ENCODE measurements at places on chromosomes 5 and 9.

GRCh38 chr9:123400926-123401503 is 45.0 kb downstream of the CRB2 start:
- no peak overlapping the region for H3K27ac ChIP-seq
- no peak overlapping the region for H3K4me3 ChIP-seq
- H3K4me1 ChIP-seq: peaks cover under 1% of the 10 kb centered on the region
- no peaks in the 10 kb centered on the region for H3K36me3 ChIP-seq
- no peaks in the 10 kb centered on the region for H3K27me3 ChIP-seq

GRCh38 chr5:127112347-127112864 is 39.1 kb upstream of the C5orf63 start:
- DNase-seq: no peak
- H3K4me3 ChIP-seq: no peak overlapping the region
- peaks cover 10% of the 10 kb centered on the region for H3K27me3 ChIP-seq
- no peaks in the 10 kb centered on the region for H3K4me1 ChIP-seq
- H3K27ac ChIP-seq: no peak overlapping the region

DNA sequence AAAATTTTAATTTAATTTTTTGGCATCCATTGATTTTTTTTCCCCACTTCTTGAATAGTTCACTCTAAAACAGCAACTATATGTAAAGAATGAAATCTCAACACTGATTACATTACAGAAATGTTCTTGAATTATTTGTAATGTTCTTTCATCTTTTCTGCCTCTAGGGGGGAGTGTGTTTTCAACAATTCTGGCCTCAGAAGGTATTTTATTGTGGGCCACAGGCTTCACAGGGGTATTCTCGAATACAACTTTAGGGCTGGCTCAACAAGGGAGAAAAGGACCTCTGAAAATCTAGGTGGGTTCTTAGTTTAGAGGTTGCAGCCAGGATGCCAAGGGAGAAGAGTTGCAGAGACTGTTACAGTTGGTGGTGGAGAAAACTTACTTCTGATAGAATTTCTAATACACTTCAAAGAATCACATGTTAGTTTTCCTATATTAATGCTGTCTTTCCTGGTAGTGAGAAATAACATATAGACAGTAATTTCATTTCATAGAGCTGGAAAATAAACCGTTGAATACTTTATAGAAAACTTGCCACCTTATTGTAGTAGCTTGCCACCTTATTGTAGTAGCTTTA is 3.6 kb upstream of the NPR3 start:
- no peaks in the 10 kb centered on the region for H3K36me3 ChIP-seq
- DNase-seq: no peak
- H3K4me3 ChIP-seq: no peak overlapping the region
- H3K27me3 ChIP-seq: peaks cover 42% of the 10 kb centered on the region

- no peak for DNase-seq
- H3K36me3 ChIP-seq: no peaks in the 10 kb centered on the region
- no peak overlapping the region for H3K27ac ChIP-seq
- H3K4me1 ChIP-seq: no peaks in the 10 kb centered on the region
- H3K4me3 ChIP-seq: no peak overlapping the region
These were observed 55.5 kb upstream of the MEF2C start for GRCh38 chr5:88938488-88938887.

DNA sequence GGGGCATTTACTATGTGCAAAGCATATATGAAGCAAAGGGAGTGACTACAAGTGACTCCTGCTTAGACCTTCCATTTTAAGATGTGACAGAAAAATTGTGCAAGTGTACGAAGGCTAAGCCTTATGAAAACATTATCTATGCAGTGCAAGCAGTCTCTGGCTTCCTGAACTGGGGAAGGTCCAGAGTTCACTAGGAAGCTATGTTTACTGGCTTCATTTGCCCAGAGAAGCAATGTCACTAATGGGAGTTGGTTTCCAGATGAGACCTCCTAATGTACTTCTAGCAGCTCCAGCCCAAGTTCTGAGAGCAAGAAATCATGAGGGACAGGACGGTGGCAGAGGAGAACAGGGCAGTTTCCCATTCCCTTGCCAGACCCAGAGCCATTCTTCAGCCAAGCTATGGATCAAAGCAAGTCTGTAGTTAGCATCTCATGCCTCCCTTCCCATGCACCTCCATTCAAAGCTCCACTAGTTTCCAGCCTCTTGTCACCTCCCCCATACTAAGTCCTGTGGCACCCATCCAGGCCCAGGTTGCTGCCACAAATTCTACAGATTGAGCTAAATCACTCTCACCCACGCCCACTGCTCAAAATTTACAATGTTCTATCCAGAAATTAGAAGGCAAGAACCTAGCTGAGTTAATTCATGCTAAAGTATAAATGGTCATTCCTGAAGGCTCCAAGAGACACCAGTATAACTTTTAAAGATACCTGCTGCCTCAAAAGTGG is 21.8 kb downstream of the MCTP1 start:
- no peak overlapping the region for H3K27ac ChIP-seq
- no peaks in the 10 kb centered on the region for H3K4me1 ChIP-seq
- DNase-seq: no peak
- H3K36me3 ChIP-seq: no peaks in the 10 kb centered on the region
- H3K27me3 ChIP-seq: peaks cover 10% of the 10 kb centered on the region
